ENCODE measurements at places on chromosomes 13 and 19. TPM values are rescaled to one million over a fixed set of nuclear protein-coding genes. Genes with fewer than 3 reads are reported as not detected.

DNA sequence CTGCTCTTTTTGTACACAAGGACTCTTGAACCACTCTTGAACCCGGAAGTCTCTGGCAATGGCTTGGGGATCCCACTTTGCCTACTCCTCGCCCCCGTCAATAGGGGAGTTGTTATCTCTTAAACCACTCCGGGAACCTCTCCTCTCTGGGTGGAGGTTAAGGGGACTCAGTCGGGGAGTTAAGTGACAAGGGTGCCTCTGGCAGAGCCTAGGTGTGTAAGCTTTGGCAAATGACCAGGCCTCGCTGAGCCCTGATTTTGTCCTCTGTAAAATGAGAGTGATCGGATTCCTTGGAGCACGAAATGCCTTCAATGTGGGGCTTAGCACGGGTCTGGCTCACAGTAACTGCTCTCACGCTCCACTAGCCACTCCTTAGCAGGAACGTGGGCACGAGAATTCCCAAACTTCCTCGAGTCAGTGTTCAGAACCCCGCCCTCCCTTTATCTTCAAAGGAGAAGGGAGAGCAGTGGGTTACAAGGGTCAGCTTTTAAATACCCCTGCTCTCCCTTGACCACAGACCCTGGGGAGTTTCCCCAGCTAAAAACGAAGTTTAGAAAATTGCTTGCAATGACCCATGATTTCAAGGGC is 193.3 kb downstream of the KATNAL1 start:
- peaks cover 18% of the 10 kb centered on the region for H3K4me1 ChIP-seq
- H3K27me3 ChIP-seq: no peaks in the 10 kb centered on the region
- no peak for DNase-seq
- no peaks in the 10 kb centered on the region for H3K36me3 ChIP-seq
- peak overlapping the region; percentile 56 for H3K27ac ChIP-seq

DNA sequence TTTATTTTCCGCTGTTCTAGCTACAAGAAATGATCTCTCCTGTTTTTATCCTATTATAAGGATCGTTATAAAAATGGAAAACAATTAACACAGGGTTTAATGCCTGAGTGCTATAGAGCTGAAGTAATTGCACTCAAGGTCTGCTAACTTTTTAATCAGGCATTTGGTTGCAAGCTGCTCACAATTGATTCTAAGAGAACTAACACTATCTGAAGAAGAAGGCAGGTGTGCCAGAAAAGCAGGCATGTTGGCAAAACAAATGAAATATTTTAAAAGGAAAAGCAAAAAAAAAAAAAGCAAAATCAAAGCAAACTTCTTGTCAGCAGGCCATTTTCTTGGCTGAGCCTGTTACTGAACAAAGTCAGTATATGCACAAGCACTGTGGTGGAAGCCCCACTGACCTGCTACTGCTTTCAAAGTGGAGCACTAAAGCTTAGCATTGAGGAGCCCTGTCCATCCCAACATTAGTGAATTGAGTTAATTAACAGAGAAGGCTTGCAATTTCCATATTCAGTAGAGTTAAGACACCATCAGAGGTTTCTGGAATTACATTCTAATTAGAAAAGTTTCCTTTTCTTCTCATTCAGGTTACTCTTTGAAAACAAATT is 574.2 kb downstream of the PCDH9 start:
- no peak overlapping the region for H3K4me3 ChIP-seq
- no peaks in the 10 kb centered on the region for H3K27me3 ChIP-seq
- H3K36me3 ChIP-seq: no peaks in the 10 kb centered on the region
- H3K27ac ChIP-seq: no peak overlapping the region

DNA sequence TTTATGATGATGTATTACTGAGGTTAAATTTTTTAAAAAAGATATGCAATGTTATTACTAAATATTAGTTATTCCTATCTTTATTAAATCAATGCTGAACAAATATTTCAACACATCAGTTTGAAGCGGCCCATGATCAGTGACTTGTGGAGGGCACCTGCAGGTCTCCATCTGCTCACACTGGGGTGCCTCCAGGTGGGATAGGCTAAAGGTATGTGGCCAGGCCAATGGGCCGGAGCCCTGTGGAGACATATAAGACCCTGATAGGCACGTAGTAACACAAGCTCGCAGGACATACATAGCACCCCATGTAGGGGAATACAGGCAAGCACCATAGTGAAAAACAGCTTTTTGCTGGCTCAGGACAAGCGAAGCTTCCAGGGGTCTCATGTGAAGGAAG is 469.8 kb downstream of the ZNF536 start:
- no peaks in the 10 kb centered on the region for H3K36me3 ChIP-seq
- no peak overlapping the region for H3K4me3 ChIP-seq
- DNase-seq: no peak

GRCh38 chr19:33905473-33905936 is 108.8 kb downstream of the KCTD15 start:
- no peak overlapping the region for H3K27ac ChIP-seq
- no peaks in the 10 kb centered on the region for H3K36me3 ChIP-seq
- peak overlapping the region; percentile 68 for H3K4me3 ChIP-seq
- DNase-seq: no peak
- peaks cover 4% of the 10 kb centered on the region for H3K27me3 ChIP-seq

GRCh38 chr13:105643966-105644365 is 891.5 kb downstream of the EFNB2 start:
- H3K27ac ChIP-seq: no peak overlapping the region
- H3K4me3 ChIP-seq: no peak overlapping the region
- no peaks in the 10 kb centered on the region for H3K36me3 ChIP-seq
- no peaks in the 10 kb centered on the region for H3K4me1 ChIP-seq
- DNase-seq: no peak

DNA sequence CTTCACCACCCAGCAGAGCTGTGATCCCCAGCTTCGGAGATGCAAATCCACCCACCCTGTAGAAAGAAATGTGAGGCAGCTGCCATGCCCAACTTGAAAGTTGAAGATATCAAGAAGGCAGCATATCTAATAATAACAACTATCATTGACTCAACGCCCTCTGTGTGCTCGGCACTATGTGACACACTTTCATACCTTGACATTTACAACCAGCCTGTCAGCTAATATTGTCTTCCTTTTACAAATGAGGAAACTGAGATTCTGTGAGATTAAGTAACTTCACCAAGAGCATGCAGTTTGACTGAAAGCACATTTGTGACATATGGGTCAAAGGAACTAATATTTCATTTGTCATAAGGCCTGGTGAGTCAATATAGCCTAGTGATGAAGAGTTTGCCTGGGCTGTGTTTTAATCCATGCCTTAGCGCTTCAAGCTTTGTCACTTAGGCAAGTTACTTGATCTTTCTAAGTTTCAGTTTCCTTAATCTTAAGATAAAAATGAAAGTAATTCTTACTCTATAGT is 137.0 kb downstream of the FLT1 start:
- no peaks in the 10 kb centered on the region for H3K36me3 ChIP-seq
- no peak overlapping the region for H3K27ac ChIP-seq
- no peaks in the 10 kb centered on the region for H3K27me3 ChIP-seq
- H3K4me3 ChIP-seq: no peak overlapping the region
- DNase-seq: no peak

DNA sequence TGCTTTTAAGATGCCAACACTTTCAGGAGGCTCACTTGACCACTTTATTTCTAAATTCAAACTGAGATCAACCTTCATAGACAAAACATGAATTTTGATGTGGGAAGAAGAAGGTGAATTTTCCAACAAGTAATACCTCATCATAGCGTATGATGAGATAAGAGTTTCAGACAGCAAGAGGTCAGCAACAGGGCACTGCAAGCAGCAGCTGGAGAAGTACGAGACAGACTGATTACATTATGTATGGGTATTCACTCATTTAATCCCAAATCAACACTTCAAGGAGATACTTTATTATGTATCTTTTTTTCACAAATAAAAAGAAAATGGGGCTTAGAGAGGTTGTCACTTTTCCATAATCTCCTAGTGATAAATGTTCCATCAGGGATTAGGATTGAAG is 389.8 kb downstream of the TBC1D4 start:
- no peak overlapping the region for H3K4me3 ChIP-seq
- H3K27me3 ChIP-seq: no peaks in the 10 kb centered on the region
- H3K36me3 ChIP-seq: no peaks in the 10 kb centered on the region
- no peak overlapping the region for H3K27ac ChIP-seq
- DNase-seq: no peak

GRCh38 chr13:113209759-113210421 is 477 bp downstream of the CUL4A start:
- peaks cover 22% of the 10 kb centered on the region for H3K4me1 ChIP-seq
- peak overlapping the region; percentile 82 for H3K4me3 ChIP-seq
- H3K36me3 ChIP-seq: no peaks in the 10 kb centered on the region
- H3K27ac ChIP-seq: peak overlapping the region; percentile 80
- DNase-seq: no peak

- no peaks in the 10 kb centered on the region for H3K36me3 ChIP-seq
- no peak for DNase-seq
- no peaks in the 10 kb centered on the region for H3K4me1 ChIP-seq
- H3K4me3 ChIP-seq: no peak overlapping the region
- no peak overlapping the region for H3K27ac ChIP-seq
These were observed 220.3 kb downstream of the POU4F1 start for GRCh38 chr13:78383071-78383484.

DNA sequence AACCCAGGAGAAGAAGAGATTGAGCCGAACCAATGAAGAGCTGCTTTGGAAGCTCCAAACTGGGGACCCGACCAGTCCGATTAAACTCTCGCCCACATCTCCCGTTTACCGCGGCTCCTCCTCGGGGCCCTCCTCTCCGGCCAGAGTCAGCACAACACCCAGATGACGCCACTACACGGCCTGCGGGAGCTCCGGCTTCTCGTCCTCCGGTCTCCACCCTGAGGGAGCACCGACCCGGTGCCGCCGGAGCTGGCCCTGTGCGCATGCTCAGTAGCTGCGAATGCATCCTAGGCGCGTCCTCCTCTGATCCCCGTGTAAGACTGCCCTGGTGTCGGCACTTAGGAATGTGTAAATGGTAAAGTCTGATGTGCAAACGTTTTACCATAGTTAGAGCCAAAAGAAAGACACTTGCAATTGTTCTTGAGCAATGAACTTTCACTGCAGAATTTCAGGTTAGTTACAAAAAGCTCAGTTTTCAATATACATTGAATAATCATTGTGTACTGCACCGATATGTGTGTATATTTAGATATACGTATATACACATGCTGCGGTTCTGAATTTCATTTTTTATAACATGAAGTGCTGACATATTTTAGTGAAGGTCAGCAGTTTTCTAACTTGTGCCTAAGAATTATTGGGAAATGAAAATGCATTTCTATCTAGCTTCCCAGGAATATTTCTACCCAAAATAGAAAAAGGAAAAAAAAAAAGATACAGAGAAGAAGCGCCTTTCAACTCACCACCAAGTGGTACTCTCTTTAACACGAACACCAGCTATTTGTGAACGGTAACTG is 92.2 kb downstream of the SLC7A1 start:
- no peak for DNase-seq
- no peak overlapping the region for H3K4me3 ChIP-seq
- H3K27ac ChIP-seq: no peak overlapping the region
- H3K4me1 ChIP-seq: no peaks in the 10 kb centered on the region
- H3K36me3 ChIP-seq: peaks cover 17% of the 10 kb centered on the region

GRCh38 chr13:98473135-98473787 is 103.6 kb downstream of the STK24 start:
- DNase-seq: no peak
- no peaks in the 10 kb centered on the region for H3K27me3 ChIP-seq
- H3K36me3 ChIP-seq: peaks cover 13% of the 10 kb centered on the region
- no peak overlapping the region for H3K27ac ChIP-seq
- H3K4me1 ChIP-seq: peaks cover 7% of the 10 kb centered on the region

- H3K36me3 ChIP-seq: no peaks in the 10 kb centered on the region
- no peak overlapping the region for H3K4me3 ChIP-seq
- H3K27ac ChIP-seq: no peak overlapping the region
- H3K27me3 ChIP-seq: no peaks in the 10 kb centered on the region
- H3K4me1 ChIP-seq: no peaks in the 10 kb centered on the region
These were observed 135.7 kb downstream of the DNAJC15 start for GRCh38 chr13:43159026-43159461.

DNA sequence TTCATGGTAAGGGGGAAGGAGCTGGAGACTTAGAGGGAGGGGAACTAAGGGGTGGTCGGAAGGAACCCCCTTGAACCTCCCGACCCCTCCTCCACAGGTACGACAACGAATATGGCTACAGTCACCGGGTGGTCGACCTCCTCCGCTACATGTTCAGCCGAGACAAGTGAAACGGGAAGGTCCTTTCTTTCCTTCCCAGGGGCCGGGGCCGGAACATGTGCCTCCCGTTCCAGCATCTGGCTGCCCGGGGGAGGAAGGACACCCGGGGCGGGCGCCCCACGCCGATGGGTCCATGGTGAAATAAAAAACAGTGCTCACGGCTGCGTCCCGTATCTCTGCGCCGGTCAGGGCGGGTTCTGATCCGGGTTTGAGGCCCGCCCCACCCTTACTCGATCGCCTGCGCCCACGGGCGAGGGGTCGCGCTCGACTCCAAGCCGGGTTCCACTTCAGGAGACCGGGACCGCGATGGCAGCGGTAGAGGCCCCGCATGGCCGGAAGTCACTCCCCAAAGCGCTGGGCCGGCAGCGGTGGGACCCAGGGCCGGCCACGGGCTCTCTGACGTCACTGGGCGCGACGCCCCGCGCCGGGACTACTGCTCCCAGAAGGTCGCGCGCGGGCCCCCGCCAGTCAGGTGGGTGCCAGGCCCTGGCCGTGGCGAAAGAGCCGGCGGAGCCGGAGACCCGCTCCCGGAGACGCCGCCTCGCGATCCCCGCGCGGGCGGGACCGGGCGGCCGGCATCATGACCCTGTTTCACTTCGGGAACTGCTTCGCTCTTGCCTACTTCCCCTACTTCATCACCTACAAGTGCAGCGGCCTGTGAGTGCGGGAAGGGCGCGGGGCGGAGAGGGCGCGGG is at the start of gene TMEM147:
Gene TMEM147 (plus strand): TSS at position 626 of the 854 bp plus-strand sequence. CDS start 114 bp downstream, at position 740.
- peak within 1 kb of the TSS; percentile 68 for H3K27ac ChIP-seq
- H3K4me3 ChIP-seq: peak within 1 kb of the TSS; percentile 97
- peaks cover 8% of the 10 kb centered on the region for H3K4me1 ChIP-seq
- peak; percentile 79 for DNase-seq

The TJP3 gene
- total RNA-seq: 0.41 TPM

The NKPD1 gene
- total RNA-seq: 0.81 TPM

The MEGF8 gene
- 19.5 TPM for total RNA-seq

The KLK2 gene
- not detected for total RNA-seq

The ZNF835 gene
- 14.5 TPM for total RNA-seq

The CLEC17A gene
- not detected for total RNA-seq

The FBXO27 gene
- total RNA-seq: 1.5 TPM

The TMPRSS9 gene
- 0.42 TPM for total RNA-seq

The TUBA3C gene
- total RNA-seq: not detected

The PVR gene
- 59.7 TPM for total RNA-seq

Measured in thoracic aorta (tissue), 2 donors.